HCEC 1CT (cell line): ENCODE measurements at places on chromosomes 2 and 18.

GRCh38 chr2:175567435-175568061, 386.0 kb upstream of the ATP5MC3 start:
- DNase-seq, result no peak

GRCh38 chr18:32271672-32272208, 81.9 kb downstream of the MEP1B start:
- peak; percentile 55 for DNase-seq

GRCh38 chr18:31483396-31483795, 14.6 kb upstream of the DSG2 start:
- DNase-seq, result no peak

DNA sequence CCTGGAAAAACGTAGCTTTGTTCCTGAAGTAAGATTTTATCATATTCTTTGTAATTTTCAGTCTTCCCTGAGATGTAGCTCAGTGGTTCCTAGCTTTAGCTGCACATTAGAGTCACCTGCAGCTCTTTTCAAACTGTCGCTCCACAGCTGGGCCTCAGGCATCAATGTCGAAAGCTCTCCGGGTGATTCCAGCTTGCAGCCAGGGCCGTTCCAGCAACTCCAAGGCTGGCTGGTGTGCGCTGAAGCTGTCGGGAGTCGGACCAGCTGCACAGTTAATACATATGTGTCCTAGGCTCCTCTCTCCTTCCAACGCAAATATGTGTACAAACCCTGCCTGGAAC, 609 bp upstream of the ZNF2 start:
- DNase-seq, result no peak

- DNase-seq, result no peak
These were observed 40.6 kb downstream of the TAF1B start for GRCh38 chr2:9883897-9884296.

DNA sequence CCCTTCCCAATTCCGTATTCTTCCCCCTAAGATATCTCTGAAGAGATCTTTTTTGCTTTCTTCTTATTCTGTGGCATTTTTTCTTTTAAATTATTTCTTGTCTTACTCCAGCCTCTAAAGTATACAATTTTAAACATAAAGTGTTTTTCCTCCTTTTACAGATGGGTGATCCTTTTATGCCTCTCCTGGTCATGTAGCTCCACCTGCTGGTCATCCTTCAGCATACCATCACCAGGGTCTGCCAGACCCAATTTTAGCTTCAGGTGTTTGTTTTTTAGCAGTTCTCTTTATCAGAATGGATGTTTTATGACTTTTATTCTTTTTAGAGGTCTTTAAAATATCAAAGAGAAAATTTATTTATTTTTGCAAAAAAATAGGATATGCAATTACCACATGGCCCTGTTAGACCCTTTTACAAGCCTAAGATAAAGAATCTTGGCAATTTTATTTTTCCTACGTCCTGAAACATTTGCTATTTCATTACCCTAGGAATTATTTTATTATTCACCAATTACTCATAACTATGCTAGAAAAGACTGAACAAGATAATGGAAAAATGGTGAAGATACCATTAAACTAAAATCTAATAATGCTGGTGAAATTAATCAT, 55.5 kb downstream of the PIGN start:
- DNase-seq, result peak; percentile 51

GRCh38 chr2:233689501-233689900, 3.2 kb upstream of the UGT1A6 start:
- DNase-seq, result no peak

- DNase-seq, result no peak
These were observed 41.7 kb downstream of the ST3GAL5 start for GRCh38 chr2:85847051-85847588.

GRCh38 chr2:119731983-119732382, 27.7 kb upstream of the PTPN4 start:
- DNase-seq, result no peak

DNA sequence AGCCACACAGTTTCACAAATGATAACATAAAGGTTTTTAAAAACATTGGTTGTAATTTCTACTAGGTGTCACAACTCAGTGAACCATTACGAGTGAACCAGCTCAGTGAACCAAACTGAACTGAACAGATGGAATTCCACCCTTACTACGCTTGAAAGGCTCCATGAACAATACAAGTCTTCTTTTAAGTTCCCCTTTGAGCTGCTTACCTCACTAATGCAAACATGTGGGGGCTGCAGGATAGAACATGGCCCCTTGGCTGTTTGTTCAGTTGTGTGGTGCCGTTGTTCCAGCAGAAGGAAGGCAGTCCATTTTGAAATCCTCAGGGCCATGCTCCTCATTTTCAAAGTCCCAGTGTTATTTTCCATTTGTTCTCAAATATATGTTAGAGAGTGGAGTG, 30.7 kb upstream of the KLHL14 start:
- no peak for DNase-seq

DNA sequence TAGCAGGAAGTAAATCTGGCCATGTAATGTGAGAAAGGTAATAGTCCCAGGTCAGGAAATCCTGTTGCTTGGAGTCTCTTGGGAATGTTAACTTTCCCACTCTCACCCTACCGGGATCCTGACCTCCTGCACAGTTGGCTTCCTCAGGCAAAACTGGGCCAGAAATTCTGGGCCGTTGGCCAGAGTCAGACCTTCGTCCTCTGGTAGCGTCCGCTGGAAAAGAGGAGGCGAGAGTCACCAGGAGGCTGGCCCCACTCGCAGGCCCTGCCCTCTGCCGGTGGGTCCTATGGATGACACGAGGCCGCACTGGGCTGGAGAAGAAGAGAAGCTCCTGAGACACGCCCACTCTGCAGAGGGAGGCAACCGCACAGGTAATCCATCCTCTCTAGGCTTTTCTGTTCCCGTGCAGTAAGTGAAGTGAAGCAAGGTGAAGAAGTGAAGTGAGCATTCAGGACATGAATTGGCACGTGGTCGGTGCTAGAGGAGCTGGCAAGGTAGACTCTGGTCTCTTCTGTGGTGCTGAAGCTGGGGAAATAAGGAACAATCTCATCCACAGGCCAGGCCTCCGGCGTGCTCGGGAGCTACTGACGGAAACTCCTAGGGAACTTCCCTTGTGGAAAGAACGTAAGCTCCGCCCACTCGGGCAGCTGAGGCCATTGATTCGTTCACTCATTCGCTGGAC, 182.7 kb upstream of the GLI2 start:
- DNase-seq, result peak; percentile 57

DNA sequence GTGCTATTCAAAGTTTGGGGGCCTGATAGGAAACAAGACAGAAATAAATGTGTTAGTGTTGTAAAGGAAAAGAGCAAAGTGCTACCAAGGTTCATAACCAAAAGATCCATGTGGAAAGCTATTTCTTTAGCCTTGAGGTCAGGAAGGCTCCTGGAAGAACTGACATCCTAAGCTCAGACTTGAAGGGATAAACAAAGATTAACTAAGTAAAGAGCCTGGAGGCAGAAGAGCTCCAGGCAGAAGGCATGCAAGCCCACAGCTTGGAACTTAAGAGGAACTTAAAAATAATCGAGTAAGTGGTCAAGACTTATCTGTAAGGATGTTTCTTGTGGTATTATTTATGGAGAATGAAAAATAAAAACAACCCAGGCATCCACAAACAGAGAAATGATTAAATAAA, 245.0 kb upstream of the MGAT5 start:
- no peak for DNase-seq

GRCh38 chr2:191302459-191303139, 57.4 kb downstream of the MYO1B start:
- DNase-seq, result no peak

DNA sequence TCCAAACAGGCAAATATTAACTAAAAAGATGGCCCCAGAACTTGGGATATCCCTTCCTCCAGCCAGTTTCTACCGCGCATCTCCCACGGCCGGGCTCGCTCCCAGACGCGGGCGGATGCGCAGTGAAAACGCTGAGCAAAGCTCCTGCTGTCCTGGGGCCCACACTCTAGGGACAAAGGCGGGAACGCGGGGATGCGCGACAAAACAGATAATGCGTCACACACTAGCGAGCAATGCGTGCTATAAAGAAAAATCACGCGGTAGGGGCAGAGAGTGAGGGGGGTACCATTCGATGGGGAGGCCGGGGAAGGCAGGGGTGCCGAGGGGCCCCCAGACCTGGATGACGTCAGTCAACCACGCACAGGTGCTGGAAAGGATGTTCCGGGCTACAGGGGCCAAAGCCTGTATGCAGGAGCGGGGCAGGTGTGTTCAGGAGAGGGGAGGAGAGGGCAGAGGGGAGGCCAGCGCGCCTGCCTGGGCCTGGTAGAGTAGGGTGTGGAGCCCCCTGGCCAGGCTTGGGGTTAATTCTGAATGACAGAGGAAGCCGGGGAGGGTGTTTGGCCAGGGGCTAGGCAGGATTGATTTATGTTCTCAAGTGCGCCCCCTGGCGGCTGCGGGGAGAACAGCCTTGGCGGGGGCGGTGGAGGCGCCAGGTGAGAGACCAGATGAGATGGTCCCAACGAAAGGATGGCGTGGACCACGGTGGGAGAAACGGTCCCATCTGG, 14.9 kb upstream of the ITM2C start:
- no peak for DNase-seq

DNA sequence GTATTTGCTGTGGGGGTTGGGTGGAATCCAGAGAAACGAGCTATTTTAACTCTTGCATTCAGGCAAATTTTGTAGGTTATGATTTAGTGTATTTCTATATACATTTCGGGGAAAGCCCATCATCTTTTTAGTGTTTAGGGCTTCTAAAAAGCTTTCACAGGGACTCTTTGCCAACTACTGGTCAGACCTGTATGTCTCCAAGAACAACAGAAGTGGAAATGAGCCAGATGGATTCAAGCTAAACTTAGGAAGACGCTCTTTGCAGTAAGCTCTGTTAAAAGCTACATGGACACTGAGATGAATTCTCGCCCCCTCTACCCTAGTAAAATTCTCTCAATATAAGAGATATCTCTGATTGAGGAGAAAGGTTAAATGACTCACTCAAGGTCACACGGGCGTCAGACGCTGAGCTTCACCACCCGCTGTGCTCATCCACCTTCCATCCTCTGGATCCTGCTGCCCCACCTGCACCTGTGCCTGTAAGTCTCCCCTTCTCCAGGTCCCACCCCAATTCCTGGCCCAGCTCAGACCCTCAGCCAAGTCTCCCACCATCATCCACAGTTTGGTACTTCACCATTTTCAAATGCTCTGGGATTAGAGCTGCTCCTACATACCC, 85.6 kb downstream of the MARCHF4 start:
- peak; percentile 31 for DNase-seq

DNA sequence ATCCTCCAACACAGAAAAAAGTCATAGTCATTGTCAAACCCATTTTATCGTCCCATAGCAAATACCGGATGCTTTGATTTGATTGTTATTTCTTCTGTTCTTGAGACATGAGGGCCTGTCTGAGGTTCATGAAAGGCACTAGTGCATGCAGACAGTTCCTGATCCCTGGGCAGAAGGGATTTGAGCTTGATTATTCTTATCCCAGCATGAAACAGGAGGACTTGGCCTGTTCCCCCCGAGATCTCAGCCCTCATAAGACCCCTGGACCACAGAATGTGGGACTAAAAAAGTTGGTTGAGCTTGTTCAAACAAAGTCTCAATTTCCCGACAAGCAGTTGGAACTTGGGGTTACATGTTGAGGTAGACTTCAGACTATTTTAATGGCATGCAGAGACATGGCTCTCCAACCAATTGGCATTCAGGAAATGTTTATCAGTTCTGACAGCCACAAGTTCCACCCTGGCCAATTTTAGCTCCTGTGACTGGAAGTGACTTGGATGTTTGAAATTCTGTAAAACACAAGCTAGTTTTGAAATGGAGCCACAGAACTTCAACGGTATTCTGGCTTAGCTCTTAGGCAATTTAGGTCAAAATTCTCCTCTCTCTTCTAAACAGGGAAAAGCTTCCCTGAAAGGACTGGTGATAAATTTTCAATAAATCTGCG, 366.9 kb upstream of the SLC14A2 start:
- no peak for DNase-seq

GRCh38 chr18:58335821-58336220, 291.8 kb downstream of the NEDD4L start:
- DNase-seq, result no peak

- no peak for DNase-seq
These were observed 421.4 kb upstream of the SALL3 start for GRCh38 chr18:78558101-78558810.

- peak; percentile 23 for DNase-seq
These were observed 14.8 kb upstream of the MATN3 start for GRCh38 chr2:20027260-20027677.

- DNase-seq, result no peak
These were observed 532.1 kb downstream of the SOX11 start for GRCh38 chr2:6224267-6224666.

GRCh38 chr2:28547223-28547860, 51.5 kb downstream of the PLB1 start:
- DNase-seq, result no peak

- no peak for DNase-seq
These were observed 123.7 kb upstream of the CTDP1 start for GRCh38 chr18:79555885-79556284.

- DNase-seq, result no peak
These were observed 74.2 kb downstream of the MBP start for GRCh38 chr18:77058290-77058835.

DNA sequence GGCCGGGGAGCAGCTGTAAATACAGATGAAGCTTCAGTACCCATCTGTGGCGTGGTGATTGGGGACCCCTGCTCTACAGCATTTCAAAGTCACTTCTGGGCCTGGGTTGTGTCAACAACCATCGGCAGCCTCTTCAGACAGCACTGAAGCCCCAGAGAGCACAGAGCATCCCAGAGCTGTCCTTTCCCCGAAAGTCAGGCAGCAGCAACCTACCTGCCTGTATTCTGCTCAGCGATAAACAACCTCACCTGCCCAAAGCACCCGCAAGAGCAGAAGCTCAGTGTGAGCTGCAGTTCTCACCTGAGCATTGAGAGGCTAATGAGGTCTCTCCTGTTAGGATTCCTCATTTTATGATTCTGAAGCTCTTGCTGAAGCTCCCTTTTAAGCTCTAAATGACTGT, 19.3 kb downstream of the TRABD2A start:
- no peak for DNase-seq

GRCh38 chr2:8528863-8529262, 153.0 kb upstream of the ID2 start:
- DNase-seq, result no peak

- DNase-seq, result no peak
These were observed 144.7 kb upstream of the COPS8 start for GRCh38 chr2:236940916-236941520.

- no peak for DNase-seq
These were observed 199.4 kb upstream of the ID2 start for GRCh38 chr2:8482432-8482831.

- DNase-seq, result peak; percentile 88
These were observed 81.1 kb upstream of the SLC39A10 start for GRCh38 chr2:195575879-195576401.

DNA sequence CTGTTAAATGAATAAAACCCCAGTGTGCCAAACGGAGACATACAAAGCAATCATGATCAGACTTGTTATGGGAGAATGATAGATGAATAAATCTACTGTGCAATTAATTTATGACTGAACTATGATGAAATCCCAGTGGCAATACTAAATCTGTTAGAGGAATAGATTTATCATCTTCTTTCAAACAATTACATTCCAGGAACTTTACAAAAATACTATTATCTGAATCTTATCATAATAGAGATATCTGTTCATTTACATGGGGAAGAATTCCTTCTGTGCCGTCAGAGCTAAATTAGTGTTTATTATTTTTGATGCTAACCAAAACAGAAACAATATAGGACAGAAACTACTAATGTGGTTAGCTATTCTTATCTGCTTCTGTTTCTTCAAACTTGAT, 208.5 kb downstream of the CAMKMT start:
- no peak for DNase-seq

- no peak for DNase-seq
These were observed 169.2 kb downstream of the KLHL29 start for GRCh38 chr2:23554054-23554697.

- no peak for DNase-seq
These were observed 79.3 kb upstream of the STPG4 start for GRCh38 chr2:47234456-47234855.

- DNase-seq, result no peak
These were observed 210.3 kb downstream of the CLIP4 start for GRCh38 chr2:29325544-29325943.
